Activated CD8-positive, alpha-beta T cell treated with anti-CD3 and anti-CD28 coated beads, Interleukin-2, amount 10 ng/mL, durations not matched to agents 7 days and 5 days (primary cell): ENCODE measurements at places on chromosomes 12 and 14.

GRCh38 chr12:3317841-3318501 is 173.0 kb upstream of the PRMT8 start:
- no peak for DNase-seq

DNA sequence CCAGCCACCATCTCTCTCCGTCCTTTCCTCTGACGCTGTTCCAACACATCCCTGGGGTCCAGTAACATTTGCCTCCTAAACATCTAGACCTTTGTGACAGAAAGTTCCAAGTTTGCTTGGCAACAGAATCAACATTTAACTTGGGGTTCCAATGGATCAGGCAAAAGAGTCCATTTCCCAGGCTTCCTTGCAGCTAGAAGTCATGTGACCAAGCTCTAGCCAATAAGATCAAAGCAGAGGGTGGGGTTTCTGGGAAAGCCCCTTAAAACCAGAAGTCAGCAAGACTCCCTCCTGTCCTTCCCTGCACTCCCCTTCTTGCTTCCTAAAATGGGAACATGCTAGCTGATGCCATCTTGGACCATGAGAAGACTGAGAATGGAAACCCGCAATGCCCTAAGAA is 14.7 kb downstream of the FOXN3 start:
- DNase-seq = no peak

DNA sequence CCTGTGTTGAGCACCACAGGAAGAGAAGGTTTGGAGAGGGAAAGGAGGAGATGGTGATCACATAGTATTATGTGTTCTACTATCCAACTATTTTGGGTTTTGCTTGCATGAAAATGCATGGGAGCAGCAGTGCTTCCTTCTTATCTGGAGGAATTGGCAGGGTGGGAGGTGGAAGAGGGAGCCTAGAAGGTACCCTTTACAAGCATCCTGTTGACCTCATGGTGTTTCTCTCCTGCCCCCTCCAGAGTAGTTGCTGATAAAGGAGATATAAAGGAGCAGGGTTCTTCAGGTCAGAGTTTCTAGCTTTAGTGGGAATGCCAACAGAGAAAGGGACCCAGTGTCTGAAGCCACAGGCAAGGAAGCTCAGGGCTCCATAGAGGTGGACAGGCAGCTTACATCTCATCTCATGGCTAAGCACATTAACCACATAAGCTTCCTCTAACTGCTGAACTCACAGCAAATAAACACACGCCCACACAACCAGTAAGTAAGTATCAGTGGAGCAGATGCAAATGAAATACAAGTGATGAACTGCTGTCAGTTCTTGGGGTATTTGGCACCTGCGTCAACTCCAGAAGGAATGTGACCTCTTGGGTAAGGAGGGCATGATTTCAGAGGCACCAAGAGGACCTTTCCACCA is 174.2 kb upstream of the SLC38A2 start:
- DNase-seq = peak; percentile 49

DNA sequence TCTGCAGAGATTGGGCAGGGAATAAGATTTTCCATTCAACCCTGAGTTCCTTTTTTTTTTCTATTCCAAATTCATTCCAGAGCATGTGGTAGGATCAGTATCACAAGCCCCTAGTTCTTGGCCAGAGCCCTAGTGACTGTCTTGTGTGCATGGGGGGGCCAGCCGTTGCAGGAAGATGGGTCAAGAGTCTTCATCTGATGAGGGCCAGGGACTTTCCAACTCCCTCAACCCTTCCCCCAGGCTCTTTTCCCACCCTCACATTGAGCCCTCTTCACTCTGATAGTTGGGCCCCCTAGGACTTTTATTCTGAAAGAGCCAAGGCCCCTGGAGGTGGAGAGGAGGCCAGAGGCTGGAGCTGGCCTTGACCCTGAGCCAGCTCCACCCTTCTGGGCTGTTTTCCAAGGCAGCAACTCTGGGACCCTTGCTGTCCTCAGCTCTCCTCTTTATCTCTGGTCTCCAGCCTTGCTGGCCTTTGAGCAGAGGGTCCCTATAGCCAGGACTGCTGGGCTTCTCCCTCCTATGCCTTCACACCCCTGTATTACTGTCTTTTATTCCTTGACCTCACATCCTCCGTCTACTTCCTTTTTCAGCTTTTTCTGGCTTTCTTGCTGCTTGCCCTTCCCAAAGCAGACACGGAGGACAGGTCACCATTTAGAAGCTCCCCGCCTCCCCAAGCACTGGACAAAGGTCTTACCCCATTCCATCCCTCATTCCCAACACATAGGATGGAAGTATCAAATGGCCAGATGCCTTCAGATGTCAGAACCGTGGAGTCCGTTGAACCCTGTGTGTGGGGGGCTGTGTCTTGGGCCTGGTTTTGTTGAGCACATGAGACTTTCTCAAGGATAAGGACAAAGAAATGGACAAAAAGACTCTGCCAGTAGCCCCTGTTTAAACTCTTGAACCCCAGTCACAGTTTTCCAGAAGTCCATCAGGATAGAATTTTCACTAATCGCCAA is 5.6 kb downstream of the RBP5 start:
- DNase-seq = no peak

DNA sequence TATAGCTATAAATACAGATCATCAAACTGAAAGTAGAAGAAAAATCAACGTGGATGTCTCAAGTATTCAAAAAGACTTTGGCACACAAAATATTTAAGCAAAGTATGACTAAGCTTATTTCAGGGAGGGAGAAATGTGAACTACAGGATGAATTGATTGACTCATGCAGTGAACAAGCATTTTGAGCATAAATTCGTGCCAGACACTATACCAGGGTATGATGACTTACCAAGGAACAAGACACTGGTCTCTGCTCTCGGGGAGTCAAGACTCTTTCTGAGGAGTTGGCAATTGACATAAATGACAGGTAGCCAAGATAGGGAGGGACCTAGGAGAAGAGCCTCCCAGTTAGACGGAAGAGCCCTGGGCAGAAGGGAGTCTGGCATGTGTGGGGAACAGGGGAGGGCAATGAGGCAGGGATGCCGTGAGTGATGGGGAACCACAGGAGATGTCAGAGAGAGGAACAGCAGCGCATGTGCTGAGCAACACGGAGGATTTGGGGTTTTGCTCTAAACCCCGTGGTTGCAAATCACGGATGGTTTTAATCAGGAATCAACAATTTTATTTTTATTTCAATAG is 115.2 kb downstream of the TMEM132D start:
- DNase-seq = no peak

GRCh38 chr14:99389174-99389826 is 91.4 kb downstream of the SETD3 start:
- DNase-seq = peak; percentile 29

- no peak for DNase-seq
Measured at GRCh38 chr14:34404416-34404815, 57.6 kb downstream of the SPTSSA start.

DNA sequence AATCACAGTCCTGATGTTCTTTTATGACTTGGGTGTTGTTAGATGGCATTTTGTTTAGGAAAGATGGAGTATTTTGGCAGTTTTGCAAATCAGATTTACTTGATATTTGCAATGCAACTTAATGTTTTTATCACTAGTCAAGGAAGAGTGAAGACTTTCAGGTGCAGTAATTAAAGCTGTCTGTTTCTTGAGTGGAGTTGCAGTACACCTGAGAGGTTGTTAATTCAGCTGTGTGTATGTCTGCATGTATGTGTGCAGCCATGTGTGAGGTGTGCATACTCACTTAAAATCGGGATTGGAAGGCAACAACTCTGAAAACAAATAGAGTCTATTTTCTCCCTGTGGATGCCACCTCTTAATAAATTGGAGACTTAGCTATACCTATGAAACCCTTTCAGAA is 94.5 kb downstream of the RMST start:
- no peak for DNase-seq

DNA sequence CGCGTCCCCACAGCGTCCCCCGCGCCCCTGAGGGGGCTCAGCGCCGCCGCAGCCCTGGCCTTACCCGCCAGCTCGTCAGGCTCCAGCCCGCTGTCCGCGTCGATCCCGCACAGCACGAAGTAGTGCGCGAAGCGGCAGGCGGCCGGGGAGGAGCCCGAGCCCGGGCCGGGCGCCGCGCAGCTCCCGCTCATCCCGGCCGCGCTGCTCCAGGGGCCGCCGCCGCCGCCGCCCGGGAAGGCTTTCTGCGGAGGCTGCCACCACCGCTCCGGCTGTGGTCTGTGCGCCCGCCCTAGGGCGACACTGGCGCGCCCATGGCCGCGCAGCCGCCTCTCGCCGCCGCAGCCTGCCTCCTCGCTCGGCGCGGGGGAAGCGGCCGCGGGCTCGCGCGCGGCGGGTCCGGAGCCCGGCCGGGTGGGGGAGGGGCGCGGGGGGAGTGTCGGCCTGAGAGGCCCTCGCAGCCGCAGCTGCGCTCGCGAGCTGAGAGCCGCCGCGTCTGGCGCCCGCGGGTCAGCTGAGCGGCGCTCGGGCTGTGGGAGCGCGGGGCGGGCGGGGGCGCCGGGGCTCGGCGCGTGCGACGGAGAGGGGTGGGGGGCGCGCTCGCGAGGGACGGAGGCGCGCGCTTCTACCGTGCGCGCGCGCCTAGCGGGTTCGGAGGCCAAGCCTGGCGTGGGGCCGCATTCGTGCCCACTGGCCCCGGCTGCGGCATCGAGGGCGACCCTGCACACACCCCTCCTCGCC is at the start of gene DENND5B:
TSS of gene DENND5B (minus strand) at position 495 of the 738 bp plus-strand sequence. CDS start at position 191, 304 bp downstream.
- peak; percentile 26 for DNase-seq

DNA sequence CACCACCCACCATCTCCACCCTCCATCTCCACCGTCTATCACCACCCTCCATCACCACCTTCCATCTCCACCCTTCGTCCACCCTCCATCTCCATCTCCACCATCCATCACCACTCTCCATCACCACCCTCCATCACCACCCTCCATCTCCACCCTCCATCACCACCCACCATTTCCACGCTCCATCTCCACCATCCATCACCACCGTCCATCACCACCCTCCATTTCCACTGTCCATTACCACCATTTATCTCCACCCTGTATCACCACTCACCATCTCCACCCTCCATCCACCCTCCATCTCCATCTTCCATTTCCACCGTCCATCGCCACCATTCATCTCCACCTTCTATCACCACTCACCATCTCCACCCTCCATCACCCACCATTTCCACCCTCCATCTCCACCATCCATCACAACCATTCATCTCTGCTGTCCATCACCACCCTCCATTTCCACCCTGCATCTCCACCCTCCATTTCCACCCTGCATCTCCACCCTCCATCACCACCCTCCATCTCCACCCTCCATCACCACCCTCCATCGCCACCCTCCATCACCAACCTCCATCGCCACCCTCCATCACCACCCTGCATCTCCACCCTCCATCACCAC is 6.1 kb upstream of the CEP170B start:
- DNase-seq = no peak

- no peak for DNase-seq
Measured at GRCh38 chr14:38964630-38965029, 138.4 kb downstream of the SEC23A start.

DNA sequence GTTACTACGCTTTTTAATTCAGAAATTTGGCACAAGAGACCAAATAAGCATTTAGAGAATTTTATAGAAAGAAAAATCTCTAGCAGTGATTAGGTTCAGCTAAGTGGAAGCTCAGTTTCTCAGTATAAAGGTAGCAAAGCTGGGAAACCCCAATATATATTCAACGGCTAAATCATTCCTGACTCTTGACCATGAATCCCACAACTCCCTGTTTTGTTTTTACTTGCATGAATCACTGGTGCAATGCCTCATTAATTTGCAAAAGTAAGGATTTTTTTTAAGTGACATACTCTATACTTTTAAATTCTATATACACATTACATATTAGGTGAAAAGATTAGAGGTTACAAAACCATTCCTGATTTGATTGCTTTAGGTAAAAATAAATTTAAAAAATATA is 74.3 kb upstream of the PLEKHG7 start:
- no peak for DNase-seq

- no peak for DNase-seq
Measured at GRCh38 chr14:76056128-76056527, 70.6 kb downstream of the IFT43 start.

- no peak for DNase-seq
Measured at GRCh38 chr12:130608132-130608531, 108.0 kb downstream of the RIMBP2 start.

DNA sequence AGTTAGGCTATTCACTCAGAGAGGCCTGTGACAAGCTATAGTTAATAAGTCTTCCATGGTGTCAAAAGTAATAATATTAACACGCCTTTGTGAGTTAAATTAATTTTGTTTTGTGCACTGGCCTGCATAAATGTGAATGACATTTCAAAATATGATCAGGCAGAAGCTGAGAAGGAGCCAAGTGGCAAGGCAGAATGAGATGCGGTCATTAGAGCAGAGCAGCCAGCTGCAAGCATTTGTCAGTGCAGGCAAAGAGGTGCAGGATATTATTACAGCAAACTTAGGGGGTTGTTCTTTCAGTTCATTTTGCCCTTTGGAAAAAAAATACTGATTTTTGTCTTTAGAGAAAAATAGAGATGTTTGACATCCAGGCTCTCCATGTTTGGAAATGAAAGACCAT is 364.5 kb downstream of the PAWR start:
- no peak for DNase-seq

- DNase-seq = no peak
Measured at GRCh38 chr14:69325646-69326265, 65.8 kb downstream of the GALNT16 start.

DNA sequence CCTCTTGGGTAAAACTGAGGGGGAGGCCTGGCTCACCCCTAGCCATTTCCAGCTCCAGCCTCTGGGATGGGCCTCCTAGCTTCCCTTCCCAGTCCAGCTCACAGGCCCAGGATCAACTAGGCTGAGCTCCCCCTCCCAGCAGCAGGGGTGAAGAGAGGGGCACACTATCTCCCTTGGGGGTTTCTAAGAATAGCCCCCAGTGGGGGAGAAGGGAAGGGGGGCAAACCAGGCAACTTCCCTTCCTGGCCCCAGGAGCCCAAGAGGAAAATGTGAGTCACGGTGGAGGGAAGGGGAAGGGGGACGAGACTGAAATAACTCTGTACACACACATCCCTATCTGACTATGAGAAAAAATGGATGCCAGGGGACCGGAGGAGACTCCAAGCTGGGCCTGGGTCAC is 9.0 kb downstream of the ADCY6 start:
- DNase-seq = no peak

- peak; percentile 27 for DNase-seq
Measured at GRCh38 chr12:112907415-112908157, 824 bp downstream of the OAS1 start.

- no peak for DNase-seq
Measured at GRCh38 chr12:31031951-31032335, 41.7 kb upstream of the DDX11 start.

- DNase-seq = no peak
Measured at GRCh38 chr14:48398675-48399282, 723.4 kb upstream of the MDGA2 start.

DNA sequence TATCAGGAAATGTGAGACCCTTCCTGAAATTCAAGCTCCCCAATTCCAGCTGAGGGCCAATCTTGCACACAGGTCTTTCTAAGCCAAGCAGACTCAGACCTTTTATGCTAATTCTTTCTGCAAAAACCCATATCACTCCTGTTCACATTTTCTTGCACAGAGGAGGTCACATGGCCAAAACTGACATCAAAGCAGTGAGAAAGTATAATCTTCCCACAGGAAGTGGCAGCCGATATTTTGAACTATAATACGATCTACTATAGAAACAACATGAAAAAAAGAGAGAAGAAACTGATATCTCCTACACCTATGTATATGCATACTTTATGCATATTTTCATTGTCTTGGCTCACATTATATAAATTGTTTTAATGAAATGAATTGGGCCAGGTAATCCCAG is 132.9 kb upstream of the SSTR1 start:
- peak; percentile 56 for DNase-seq
